ENCODE measurements at places on chromosomes 4 and X.
A peak's percentile ranks its signal among the peaks of the same experiment; 100 is the strongest.

DNA sequence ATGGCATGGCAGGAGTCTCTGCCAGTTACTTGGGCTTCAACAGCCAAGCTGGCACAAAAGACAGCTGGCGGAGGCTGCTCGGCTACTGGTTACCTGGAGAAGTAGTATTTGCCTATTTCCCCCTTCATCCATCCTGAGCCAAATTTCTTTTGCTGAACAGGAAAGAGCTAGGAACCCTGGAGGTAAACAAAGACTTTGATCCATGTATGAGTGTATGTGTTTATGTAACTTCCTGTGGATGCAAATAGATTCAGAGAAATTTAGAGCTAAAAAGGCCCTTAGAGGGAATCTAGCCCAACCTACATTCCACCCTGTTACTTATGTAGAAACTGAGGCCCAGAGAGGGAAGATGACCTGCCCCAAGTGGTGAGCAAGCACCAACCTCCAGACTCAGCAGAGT, 11.2 kb downstream of the AWAT2 start:
- no peak for DNase-seq

DNA sequence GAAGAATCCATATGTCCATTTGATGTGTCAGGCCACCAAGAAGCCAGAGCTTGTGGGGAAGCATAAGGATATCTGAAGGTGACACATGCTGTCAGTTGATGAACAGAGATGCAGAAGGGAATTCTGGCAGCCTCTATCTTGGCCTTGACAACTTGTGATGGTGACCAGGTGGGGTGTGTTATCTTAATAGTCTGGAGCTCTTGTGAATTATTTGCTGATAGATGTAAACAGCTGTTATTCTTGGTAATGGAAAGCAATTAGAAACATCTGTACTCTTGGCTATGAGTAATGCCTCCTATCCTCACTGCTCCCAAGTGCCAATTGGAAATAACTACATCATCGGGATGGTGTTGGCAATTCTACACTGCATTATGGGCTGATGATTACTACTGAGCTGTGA, 51.9 kb downstream of the NAA11 start:
- DNase-seq = no peak

- DNase-seq = no peak
These were observed 608.0 kb upstream of the FTHL17 start for GRCh38 chrX:31679861-31680260.

DNA sequence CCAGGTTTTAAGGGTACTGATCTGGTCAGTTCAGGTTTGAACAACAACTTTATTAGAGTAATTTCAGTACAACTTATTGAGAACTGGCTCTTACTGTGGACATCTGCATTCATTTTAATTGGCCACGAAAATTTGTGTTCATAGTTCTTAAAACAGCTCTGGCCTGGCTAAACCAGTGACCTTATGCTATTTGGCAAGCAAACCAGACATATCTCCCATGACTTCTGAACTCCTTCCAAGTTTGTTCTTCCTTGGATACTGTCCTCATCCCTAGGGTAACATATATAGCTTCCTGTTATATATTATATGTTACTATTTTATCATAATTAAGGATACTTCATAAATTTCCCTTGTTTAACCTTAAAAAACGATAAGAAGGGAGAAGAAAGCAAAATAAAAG, 841.9 kb downstream of the TRAM1L1 start:
- no peak for DNase-seq

GRCh38 chr4:88646528-88647280, 50.9 kb downstream of the NAP1L5 start:
- no peak for DNase-seq

GRCh38 chr4:171130256-171130801, 682.9 kb upstream of the GALNTL6 start:
- no peak for DNase-seq

- DNase-seq = peak; percentile 4
These were observed 117.3 kb downstream of the FAT4 start for GRCh38 chr4:125432078-125432477.

- no peak for DNase-seq
These were observed 201.5 kb upstream of the GATB start for GRCh38 chr4:151962138-151962823.

GRCh38 chr4:68865760-68866159, 50.0 kb downstream of the UGT2B10 start:
- DNase-seq = no peak

- no peak for DNase-seq
These were observed 111.1 kb upstream of the TLL1 start for GRCh38 chr4:165761963-165762362.

DNA sequence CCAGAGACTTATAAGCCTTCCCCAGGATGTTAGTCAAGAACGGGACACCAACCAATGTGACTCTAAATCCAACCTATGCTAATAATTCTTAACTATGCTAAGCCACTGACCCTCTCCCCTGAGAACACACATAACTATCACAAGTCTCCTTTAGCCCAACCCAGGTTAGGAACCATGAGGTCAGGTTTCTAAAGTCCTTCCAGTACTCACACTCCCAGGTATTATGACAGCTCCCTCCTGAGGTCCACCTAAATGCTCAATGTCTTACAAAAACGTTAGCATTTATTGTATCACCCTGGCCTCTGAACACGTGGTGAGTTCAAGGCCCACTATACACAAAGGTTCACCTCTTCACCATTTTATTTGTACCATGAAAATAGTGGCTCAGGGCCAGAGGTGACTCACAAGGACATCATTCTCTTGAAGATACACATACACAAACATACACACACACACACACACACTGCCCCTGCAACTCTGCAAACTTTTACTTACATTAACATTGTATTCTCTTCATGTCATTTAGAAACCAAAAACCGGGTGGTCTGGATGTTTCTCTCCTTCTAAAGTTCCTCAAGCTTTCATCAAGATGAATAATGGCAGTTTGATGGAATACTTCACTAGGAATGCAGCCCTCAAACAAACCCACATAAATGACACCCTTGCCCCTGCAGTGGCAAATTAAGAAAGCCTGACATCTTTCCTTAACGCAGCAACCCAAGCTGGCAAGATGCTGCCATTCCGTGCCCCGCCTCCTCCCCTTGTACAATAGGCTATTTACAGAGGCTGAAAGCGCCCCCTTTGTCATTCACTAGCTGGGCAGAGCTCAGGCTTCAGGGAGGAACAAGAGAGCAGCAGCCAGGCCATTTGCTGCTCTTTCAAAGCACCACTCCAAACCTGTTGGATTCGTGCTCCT, 17.7 kb downstream of the ACSL1 start:
- DNase-seq = peak; percentile 83

GRCh38 chrX:7385131-7385530, 237.2 kb upstream of the PUDP start:
- DNase-seq = no peak

GRCh38 chrX:69152417-69152841, 12.8 kb downstream of the PJA1 start:
- DNase-seq = no peak

- DNase-seq = no peak
These were observed 25.9 kb downstream of the NSG1 start for GRCh38 chr4:4412641-4413372.

GRCh38 chr4:87219632-87220093, 755 bp downstream of the KLHL8 start:
- DNase-seq = no peak

- DNase-seq = no peak
These were observed 952.9 kb downstream of the FAT4 start for GRCh38 chr4:126267689-126268088.

- DNase-seq = no peak
These were observed 100.3 kb downstream of the PAPSS1 start for GRCh38 chr4:107619731-107620130.

GRCh38 chr4:1518997-1519700, 112.9 kb upstream of the NKX1-1 start:
- no peak for DNase-seq

GRCh38 chr4:33334416-33334815, 2614.2 kb downstream of the PCDH7 start:
- no peak for DNase-seq

DNA sequence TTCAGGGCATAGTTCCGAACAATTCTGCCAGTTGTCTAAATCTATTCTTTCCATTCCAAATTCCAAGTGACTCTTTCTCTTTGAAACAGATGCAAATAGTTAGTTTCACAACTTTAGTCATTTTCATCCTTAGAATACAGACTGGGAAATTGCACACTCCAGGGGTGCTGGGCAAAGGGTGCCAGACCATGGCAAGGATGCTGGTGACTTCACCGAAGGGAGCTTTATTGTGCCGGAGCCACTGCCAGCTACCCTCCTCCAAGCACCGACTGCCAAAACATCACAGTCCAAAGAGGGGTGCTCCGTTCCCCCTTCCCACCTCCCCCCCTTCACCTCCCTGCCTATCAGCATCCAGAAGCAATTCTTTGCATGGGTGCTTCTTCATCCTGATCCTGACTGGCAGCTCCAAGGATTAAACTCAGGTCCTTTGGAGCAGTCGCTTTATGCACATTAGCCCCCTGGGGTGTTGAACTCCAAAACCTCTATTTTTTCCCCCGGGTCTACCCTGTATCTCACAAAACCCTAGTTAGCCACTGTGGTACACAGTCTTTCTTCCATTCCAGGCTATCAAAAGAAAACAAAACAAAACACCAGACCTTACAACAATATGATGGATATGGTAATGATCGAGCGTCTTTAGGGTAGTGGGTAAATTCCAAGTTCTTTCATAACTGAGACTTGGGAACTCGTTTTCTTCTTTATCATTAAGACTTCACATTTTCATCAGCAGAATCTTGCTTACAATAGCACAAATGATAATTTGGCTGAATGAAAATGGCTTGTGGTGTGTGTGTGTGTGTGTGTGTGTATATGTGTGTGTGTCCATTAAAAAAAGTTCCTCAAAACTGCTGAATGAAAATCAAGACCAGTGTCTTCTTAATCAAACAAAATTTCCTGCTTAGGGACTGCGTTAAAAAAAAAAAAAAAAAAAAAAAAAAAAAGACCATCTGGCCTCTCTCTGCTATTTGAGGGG, 28.7 kb downstream of the MID1 start:
- DNase-seq = peak; percentile 7

- DNase-seq = no peak
These were observed 67.0 kb downstream of the USP9X start for GRCh38 chrX:41152221-41152620.

GRCh38 chr4:36115312-36115711, 129.0 kb downstream of the ARAP2 start:
- DNase-seq = no peak

GRCh38 chrX:10119399-10119990, 37.3 kb upstream of the CLCN4 start:
- peak; percentile 54 for DNase-seq

DNA sequence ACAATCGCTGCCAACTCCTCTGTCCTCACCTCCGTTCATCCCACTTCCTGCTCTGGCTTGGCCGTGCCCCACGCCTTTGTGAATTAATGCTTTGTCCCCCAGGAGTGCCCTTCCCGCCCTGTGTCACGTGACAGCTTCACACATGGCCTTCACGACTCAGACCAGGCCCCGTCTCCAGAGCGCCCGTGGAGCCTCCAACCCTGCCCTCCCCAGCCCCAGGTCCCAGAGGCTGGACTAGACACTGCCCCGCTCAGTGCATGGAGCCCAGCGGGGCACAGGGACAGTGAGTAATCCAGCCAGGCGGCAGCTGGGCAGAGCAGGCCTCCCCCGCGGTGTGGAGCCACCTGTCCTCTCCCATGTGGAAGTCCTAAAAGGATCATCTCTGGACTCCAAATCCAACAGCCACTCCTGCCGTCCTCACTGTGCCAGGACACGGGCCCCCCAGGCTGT, 7.4 kb downstream of the ADRA2C start:
- DNase-seq = no peak

GRCh38 chr4:152459326-152459725, 76.6 kb downstream of the FBXW7 start:
- no peak for DNase-seq

GRCh38 chr4:2354760-2355159, 63.7 kb downstream of the ZFYVE28 start:
- DNase-seq = no peak

- DNase-seq = no peak
These were observed 312.5 kb downstream of the ZIC3 start for GRCh38 chrX:137878401-137878800.

- no peak for DNase-seq
These were observed 10.2 kb downstream of the ANK2 start for GRCh38 chr4:113059449-113060182.

DNA sequence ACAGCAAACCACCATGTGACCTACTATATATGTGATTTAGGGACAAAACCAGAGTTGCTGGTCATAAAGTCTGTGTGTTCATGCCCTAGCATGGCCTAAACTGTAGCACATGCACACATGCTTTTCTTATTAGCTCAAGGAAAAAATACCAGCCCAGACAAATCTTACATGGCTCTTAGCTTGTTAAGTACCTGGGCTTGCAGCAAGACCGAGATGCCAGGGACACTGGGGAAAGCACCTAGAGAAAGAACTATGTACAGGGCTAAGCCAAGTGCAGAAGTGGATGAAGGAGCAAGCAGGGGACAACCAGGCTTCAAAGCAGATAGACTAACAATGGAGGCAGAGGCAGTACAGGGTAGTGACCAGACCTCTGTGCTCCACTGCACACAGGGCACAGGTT, 3.4 kb upstream of the GABRE start:
- no peak for DNase-seq

GRCh38 chr4:147833254-147833653, 101.4 kb downstream of the ARHGAP10 start:
- DNase-seq = no peak

- no peak for DNase-seq
These were observed 33.6 kb upstream of the BMPR1B start for GRCh38 chr4:94724016-94724790.

GRCh38 chrX:23008431-23009099, 8.8 kb downstream of the DDX53 start:
- no peak for DNase-seq

GRCh38 chr4:185624259-185624589, 88.9 kb upstream of the PDLIM3 start:
- DNase-seq = no peak

GRCh38 chrX:108875548-108875947, 139.2 kb upstream of the IRS4 start:
- no peak for DNase-seq

GRCh38 chr4:17875402-17876070, 64.8 kb downstream of the NCAPG start:
- DNase-seq = no peak

GRCh38 chr4:138090150-138090917, 151.8 kb downstream of the SLC7A11 start:
- no peak for DNase-seq

DNA sequence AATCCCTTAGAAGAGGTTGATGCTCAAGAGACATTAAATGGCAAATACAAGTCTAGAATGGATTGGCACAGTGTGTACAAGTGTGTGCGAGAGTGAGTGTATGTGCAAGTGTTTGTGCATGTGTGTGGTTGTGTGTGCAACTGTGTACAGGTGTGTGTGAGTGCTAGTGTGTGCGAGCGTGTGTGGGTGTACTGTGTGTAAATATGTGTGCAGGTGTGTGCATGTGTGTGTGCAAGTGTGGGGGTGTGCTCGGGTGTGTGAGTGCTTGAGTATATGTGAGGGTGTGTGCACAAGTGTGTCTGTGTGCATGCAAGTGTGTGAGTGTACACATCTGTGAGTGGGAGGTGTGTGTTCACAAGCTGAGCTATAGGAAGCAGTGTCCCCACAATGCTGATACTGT, 5.9 kb downstream of the TREX2 start:
- no peak for DNase-seq
